ENCODE measurements at places on chromosomes 2 and 18.
A peak's percentile ranks its signal among the peaks of the same experiment; 100 is the strongest.

DNA sequence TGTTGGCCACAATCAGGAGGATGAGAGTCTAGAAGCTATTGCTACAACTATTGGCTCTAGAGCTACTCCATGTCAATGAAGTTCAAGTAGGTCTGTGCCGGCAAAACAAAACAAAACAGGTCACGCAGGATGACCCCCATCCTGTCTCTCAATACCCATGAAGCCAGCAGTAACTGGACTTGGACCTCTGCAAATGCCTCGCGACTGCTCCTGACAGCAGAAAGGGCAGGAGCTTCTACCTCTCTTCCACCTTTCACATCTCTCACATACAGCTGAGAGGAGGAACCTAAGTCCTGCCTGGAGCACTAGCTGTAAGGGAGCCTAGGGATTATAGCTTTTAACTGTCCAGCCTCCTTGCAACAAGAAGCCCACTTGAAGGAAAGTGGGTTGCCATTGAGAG, 16.0 kb downstream of the PRKAG3 start:
- DNase-seq: no peak

DNA sequence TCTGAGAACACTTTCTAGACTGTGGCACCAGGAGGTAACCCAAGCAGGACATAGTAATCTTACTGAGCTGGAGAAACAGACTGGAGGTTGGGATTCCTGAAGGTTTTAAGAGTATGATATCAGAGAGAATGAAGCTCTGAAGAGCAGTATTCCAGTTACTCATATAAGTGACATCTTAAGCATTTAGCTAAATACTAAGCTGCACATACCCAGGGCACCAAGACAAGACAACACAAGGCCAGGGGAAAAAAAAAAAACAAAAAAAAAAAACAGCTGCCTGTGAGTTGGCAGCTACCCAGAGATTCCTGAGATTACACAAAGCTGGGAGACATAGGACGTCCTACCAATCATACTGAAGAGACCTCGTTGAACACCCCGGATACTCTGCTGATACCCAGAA, 175.8 kb downstream of the SRBD1 start:
- DNase-seq: no peak

DNA sequence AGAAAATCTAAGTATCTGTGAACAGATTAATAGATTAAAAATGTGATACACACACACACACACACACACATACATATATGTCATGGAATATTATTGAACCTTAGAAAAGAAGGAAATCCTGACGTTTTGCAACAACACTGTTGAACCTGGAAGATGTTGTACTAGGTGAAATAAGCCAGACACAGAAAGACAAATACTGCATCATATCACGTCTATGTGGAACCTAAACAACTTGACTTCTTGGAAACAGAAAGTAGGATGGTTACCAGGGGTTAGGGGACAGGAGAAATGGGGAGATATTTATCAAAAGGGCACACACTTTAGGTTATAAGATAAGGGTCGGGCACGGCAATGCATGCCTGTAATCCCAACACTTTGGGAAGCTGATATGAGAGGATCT, 698.4 kb upstream of the ID2 start:
- DNase-seq: no peak

DNA sequence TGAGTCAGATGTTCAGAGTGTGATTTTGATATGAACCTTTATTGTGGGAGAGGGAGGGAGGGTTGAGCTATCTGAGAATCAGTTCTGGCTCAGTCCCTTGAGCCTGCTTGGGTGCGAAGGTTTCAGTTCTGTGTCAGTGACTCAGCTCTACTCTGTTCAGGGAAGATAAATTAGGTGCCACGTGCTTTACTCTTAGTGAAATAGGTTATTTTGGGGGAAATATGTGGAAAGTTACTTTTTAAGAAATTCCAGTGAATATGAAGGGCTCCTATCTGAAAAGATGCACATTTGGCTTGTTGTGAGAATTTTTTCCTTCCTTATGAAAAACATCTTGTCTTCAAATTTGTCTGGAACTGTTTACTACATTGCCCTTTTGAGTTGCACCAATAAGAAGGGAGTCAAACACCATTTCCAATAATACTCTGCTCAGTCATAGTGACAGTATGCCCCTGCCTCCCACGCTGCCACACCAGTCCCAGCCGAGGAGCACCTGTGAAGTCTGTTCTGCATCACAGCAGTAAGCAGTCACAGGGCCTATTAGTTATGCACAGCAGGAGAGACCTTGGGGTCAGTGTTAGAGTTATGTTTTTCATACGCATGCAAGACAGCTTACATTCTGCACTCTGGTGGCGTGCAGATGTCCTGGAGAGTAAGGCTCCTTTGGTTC, 32.8 kb upstream of the DNAH7 start:
- DNase-seq: no peak

- DNase-seq: no peak
Measured at GRCh38 chr2:48677450-48677849, 59.8 kb downstream of the GTF2A1L start.

DNA sequence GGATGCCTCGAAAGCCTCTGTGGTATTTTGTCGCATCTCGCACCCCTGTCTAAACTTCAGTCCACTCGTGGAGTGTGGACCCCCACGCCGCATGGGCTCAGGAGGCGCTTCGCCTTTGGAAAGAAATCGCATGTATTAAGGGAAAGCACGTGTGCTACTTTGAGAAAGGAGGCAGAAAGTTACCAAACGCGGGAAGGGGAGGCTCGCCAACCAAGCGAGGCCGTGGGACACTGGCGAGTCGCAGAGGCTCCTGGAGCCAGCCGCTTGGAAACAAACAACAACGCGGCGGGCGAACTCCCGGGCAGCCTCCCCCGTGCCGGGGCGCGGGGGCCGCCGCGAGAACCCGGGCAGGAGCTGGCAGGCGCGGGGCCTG, 455 bp upstream of the AGAP1 start:
- DNase-seq: no peak

DNA sequence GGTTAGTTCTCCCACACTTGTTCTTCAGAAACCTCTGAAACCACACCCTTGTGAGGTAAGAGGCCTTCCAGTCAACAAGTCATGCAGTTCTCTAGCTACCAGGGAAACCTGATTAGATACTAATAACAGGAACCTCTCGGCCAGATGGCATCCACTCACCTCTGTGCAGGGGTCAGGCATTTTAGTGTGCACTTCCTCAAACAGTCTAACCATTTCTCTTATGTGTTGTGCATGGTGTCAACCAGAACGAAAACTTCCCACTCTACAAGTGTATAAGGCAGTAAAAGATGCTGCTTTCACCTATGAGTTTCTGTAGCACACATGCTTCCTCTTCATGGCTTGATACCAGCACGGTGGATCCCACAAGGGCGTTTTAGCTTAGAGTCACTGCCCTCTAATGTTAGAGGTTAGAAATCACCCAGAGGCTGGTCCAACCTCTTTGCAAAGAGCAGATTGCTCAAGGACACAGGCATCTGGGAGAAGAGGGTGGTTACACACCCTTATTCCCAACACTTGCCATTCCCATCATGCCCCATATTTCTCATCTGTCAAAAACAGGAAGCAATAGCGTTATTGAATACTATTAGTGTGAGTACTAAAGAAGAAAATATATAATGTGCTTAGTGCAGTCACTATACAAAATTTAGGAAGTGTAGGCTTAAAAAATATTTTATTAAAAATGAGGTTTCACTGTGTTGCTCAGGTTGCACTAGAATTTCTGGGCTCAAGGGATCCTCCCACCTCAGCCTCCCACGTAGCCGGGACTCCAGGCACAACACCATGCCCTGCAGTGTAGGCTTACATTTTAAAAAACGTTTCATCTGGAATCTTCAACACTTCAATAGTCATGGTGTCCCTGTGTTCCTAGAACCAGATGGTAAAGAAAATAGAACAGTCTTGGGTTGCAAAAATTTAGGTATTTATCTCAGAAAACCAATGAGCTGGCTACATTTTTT, 34.5 kb upstream of the RAB31 start:
- peak; percentile 81 for DNase-seq

DNA sequence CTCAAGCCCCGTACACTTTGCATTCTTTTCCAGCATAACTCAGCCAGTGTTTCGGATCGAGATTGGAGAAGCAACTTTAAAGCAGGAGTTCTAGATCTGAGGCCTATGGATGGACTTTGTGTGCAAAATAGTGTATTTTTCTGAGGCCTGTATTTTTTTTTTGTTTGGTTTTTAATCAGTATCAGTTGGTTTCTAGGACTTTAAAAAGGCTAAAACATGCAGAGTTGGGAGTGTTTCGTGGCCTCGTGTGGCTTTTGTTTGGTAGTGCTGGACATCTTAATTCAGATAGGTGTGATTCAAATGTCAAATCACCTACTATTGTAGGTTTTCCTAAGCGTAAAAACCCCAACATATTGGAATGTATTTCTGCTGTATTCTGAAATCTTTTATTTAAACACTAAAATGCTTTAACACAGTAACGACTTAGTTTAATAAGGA, 282 bp upstream of the PUS10 start:
- no peak for DNase-seq

DNA sequence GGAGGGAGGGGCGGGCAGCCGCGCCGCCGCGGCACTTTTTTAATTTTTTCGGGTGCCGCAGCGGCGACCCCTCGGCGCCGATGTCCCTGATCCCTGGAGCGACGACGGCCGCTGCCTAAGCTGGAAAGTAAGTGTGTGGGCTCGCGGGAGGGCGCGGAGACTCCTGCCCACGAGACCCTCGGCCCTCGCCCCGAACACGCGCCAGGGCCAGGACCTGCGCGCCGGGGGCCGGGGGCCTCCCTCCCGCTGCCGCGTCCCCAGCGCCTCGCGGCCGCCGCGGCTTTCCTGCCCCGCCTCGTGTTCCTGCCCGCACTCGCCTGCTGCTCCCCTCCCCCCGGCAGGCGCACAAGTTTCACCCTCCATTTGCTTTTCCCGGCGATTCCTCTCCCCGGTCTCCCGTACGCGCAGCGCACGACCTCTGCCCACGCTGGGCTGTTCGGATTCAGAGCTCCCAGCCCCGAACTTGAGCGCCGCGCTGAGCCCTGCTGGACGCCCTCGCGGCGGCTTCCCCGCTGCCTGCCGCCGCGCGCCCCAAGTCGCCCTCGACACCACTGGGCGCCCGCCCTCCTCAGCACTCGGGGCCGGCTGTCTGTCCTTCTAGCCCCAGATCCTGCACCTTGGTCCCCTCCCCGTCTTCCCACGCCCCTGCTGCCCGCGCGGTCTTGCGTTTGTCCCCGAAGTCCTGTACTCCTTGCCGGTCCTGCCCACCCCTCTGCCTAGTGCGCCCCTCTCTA, 507 bp downstream of the PKP4 start:
- peak; percentile 68 for DNase-seq

GRCh38 chr2:149329068-149329467, 1.3 kb upstream of the LYPD6 start:
- DNase-seq: peak; percentile 54

DNA sequence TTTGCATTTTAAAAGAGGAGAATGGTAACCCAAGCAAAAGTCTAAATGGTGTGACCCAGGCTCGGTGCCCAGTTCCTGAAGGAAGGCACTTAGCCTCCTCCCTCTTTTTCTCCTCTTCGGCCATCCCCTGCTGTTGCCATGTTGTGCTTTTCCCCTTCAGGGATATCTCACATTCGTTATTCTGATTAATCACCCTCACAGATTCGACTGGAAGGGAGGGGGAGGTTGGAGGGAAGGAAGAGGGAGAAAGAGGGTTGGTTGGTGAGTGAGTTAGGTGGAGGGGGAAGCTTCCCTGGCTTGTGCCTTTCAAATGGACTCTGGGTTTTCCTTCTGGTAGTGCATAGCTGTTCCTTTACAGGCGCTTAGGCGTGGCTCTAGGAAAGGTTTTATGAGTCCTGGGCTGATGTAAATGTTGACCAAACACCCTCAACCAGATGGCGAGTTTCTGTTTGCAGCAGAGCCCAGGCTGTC, 39.0 kb upstream of the LYPD6B start:
- no peak for DNase-seq

DNA sequence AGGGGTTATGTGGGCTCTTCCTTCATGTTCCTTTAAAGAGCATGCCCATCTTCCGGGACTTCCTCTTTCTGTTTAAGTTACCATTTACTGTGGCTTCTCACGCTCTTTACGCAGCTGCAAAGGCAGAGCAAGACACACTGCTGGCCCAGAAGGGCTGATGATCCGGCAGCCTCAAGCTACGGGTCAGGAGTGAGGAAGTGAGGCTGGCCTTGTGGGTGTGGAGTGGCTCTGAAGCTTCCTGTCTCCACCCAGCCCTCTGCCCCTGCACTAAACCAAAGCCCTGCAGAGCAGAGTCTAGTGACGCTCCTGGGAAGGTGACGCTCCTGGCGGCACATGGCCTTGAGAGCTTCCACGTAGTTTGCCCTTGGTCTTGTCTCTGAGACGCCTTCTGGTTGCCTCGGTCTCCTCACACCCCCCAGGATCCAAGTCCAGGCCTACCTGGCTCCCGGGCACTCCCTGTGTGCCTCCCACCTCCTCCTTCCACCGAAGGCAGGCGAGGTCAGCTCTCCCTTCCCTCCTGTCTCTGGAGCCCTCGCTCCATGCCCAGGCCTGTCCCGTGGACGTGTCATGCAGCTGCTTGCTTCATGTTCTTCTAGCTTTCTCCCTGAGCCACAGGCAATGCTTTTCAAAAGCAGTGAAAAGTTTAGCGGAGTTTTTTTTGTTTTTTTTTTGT, 50.3 kb downstream of the ARL4C start:
- no peak for DNase-seq

GRCh38 chr2:151570191-151570590, 160.5 kb downstream of the RIF1 start:
- no peak for DNase-seq

GRCh38 chr2:109615637-109616144, 1.5 kb downstream of the SOWAHC start:
- peak; percentile 41 for DNase-seq

DNA sequence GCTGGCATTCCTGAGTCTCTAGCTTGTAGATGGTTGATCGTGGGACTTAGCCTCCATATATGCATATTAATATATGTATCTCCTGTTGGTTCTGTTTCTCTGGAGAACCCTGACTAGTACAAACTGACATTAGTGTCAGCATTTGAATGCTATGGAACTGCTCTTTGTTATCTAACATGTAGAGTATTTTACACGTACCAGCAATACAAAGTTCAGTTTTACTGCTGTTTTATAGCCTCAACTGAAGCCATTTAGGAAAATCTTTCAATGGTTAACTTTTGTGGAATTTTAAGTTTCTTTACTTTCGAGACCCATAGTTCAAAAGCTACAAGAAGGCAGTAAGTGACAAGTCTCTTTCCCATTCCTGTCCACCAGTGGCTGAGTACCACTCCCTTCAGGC, 418.4 kb downstream of the NUP35 start:
- DNase-seq: no peak

- DNase-seq: no peak
Measured at GRCh38 chr2:29014331-29014730, 33.2 kb downstream of the TOGARAM2 start.
